ENCODE measurements at places on chromosomes 12 and 14.

DNA sequence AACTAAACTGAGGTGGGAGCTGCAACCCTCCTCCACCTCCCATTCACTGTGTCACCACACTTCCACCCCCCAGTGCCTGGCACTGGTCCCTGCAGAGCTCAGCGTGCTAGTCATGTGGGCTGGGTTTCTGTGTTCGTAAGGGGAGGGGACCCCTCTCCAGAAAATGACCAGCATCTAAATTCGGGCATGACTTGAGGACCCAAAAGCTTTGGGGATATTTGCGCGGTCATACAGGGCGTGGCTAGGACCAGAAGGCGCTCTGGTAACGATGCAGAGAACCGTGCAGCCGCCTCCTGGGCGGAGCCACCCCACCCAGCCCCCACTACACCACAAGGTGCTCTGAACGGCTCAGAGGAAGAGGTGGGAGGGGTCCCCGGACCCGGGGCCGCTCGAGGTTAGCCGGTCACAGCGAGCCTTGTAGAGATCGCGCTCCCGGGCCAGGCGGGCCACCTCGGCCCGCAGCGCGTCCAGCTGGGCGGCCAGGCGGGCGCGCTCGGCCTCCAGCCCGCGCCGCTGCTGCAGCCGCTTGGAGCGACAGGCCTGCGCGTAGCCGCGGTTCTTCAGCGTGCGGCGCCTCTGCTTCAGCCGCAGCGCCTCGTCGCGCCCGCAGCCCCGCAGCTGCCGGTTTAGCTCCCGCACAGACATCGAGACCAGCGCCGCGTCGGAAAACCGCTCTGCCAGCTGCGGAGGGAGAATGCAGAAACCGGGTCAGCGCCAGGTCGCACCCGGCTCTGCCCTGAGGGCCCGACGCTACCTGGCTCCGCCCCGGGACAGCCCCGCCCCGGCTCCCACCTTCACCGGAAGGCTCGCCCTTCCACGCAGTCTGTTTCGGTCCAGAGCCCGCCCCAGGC lies 9.8 kb downstream of the CPNE6 start:
- peak; percentile 47 for DNase-seq

DNA sequence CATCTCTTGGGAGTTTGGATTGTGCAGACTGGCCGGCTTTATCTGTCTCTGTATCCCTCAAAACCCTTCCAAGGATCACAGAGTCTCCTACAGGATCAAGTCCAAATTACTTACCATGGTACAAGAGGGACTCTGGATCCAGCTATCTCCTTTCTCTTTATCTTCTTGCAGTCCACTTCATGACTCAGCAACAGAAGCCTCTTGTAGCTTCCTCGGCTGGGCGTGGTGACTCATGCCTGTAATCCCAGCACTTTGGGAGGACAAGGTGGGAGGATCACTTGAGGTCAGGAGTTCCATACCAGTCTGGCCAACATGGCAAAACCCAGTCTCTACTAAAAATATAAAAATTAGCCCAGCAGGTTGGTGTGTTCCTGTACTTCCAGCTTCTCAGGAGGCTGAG lies 189.7 kb downstream of the BCAT1 start:
- DNase-seq, result no peak

- no peak for DNase-seq
Measured at GRCh38 chr14:30999038-30999773, 26.2 kb upstream of the AP4S1 start.

GRCh38 chr14:58712357-58712756 lies 74.6 kb downstream of the DACT1 start:
- no peak for DNase-seq

DNA sequence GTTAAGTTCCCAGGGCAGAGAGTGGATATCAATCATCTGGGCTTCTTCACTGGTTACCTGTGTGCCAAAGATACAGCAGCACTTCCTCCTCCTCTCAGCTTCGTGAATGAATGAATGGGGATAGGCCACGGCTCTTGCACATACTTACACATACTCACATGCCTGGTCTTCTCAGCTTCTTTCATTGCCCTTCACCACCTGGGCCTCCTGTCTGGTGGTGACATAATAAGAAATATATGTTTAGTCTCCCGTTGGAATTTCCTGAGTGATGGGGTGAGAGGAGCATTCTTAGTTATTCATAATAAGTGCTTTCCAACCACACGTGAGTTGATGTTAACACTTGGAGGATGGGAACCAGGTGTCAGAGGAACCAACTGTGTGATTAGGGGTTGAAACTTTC lies 268.1 kb upstream of the RMST start:
- DNase-seq, result no peak

DNA sequence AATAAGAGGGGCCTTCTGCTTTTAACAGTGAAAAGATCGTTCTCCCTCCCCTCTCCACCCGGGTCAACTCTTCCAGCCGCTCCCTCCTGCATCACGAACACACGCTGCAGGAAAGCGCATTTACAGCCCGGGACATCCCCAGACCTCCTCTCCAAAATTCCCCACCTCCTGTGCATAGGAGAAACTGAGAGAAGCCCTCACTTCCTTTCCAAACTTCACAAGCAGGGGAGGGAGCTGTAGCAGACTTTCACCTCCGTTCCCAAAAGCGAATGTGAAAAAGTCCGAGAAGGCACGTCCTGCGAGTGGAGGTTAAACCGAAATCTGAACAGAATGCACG lies 513 bp downstream of the BCAT1 start:
- no peak for DNase-seq

GRCh38 chr12:10097521-10097920 lies 1.3 kb downstream of the CLEC1A start:
- DNase-seq, result no peak

GRCh38 chr12:115712676-115713075 lies 564.8 kb downstream of the MED13L start:
- DNase-seq, result no peak

DNA sequence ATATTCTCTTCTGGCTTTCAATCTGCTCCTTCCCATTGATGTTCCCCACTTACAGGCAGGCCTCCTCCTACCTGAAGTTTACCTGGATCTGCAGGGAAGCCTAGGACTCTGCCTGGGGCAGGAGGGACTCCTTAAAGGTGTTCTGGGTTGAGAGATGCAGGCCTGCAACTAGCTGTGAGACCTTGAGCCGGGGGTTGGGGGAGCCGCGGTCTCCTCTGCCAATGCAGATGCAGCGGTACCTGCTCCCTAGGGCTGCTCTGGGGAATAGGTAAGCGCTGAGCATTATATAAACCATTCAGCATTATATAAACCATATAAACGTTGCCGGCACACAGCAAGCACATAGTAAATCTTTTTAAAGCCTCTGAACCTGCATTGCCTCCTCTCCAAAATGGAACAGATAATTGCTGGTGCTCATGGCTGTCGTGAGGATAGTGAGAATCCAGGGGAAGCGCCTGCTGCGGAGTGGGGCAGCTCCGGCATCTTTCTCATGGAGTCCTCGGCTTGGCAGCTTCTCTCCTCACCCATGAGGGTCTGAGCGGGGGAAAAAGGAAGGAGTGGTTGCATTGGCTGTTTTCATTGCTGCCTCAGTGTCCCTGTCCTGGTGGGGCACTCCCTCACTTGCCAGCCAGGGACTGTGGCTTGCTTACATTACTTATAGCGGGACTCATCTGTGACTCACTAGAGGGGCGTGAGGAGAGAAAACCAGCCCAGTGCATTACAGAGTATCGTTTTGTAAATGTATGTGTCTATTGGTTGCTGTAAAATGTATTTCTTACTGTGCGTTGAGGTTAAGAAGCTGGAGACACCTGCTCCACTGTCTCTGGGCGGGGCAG lies 12.5 kb upstream of the KRT80 start:
- no peak for DNase-seq

DNA sequence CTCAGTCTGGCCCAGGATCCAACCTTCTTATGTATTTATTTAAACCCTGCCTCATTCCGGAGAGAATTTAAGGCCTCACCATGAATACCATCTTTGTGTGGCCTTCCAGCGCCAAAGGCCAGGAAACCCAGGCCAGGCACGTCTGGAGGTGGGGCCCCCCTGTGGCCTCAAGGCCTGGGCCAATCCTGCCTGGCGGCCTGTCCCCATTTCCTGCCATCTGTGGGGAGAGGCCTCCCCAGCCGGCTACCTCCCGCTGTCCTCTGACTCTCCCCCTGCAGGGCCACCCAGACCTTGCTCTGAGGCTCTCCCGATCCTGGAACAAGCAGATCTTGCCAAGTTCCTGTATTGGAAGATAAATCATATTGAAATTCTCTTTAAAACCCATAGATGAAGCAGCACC lies 37.4 kb upstream of the MEG3 start:
- DNase-seq, result no peak

- peak; percentile 17 for DNase-seq
Measured at GRCh38 chr12:106760184-106760531, 14.3 kb upstream of the RIC8B start.

- no peak for DNase-seq
Measured at GRCh38 chr12:94721173-94721572, 70.8 kb upstream of the TMCC3 start.

DNA sequence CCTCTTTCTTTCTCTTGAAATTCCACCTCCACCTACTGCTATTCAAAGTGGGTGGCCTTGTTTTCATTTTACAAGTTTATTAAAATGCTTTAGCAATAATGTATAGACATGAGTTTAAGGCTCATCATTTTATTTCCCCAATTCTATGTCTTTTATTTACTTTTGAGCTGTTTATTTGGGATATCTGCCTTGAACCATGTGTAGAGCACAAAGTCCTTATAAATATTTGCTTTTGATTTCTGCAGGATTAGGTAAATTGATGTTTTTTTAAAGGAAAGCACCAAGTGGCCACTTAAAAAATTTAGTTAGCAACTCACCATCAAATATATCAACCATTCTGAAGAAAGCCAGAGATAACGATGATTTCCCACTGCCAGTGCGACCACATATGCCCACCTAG lies 39.8 kb upstream of the KCNJ8 start:
- DNase-seq, result no peak

- no peak for DNase-seq
Measured at GRCh38 chr14:61756135-61756534, 6.1 kb upstream of the SNAPC1 start.

DNA sequence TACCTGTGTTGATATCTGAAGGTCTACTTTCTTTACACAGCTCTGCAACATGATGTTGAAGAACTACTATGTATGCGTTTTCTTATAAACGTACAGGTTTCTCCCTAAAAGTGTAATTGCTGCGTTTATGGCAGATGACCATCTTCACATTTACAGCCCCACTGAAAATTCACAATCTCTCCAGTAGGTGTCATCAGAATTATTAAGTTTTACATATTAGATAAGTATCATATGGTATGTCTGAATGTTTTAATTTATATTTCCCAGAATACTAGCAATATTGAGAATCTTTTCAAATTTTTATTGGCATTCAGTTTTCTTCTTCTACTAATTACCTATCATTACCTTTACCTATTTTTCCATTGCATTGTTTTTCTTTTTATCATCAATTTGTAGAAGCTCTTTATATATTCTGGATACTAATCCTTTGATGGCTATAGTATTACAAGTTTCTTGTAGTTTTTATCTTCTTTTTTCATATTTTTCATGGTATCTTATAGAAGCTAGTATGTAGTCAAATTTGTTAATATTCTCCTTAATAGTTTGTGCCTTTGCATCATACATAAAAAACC lies 123.5 kb downstream of the CAPZA3 start:
- no peak for DNase-seq

- DNase-seq, result no peak
Measured at GRCh38 chr14:29235991-29236390, 469.4 kb downstream of the FOXG1 start.

GRCh38 chr14:84477996-84478395 lies 1051.9 kb upstream of the FLRT2 start:
- no peak for DNase-seq

GRCh38 chr12:53064613-53065436 lies 14.4 kb downstream of the SPRYD3 start:
- DNase-seq, result no peak

DNA sequence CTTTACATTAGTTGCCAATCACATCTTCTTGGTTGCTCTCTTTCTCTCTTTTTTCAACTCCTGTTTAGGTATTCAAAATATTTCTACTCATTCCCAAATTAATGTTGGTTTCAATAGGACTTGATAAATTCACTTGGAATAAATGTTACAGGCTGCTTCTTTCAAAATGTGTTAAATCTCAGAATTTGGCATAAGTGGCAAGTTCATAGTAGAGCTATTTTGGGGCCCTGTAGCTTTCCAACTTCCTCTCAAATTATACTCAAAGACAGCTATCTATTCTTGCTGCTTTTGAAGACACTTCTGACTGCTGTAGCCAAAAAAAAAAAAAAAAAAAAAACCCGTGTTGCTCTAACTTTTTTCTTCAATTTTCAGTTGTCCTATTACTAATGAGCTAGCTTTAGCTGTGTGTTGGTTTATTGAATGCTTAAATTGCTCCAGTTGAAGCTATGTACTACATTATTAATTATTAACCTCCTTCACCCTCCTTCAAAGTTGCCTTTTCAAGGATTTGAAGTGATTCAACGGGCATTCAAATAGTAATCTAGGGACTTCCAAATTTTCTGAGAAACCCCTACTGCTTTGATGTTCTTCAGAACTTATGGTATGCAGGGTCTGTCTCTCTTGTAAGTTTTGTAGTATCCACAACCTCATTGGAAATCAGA lies 554.6 kb upstream of the FLRT2 start:
- no peak for DNase-seq

Data from T follicular helper cell (primary cell).